ENCODE measurements at places on chromosomes 13 and 19. TPM values are rescaled to one million over a fixed set of nuclear protein-coding genes. Genes with fewer than 3 reads are reported as not detected.
A peak's percentile ranks its signal among the peaks of the same experiment; 100 is the strongest.

Gene GFY
- not detected for total RNA-seq

Gene FUT3
- not detected for total RNA-seq

Gene NLRP4
- total RNA-seq: not detected

Gene SPACA6
- total RNA-seq: 2.2 TPM

Gene C1QTNF9
- not detected for total RNA-seq

Gene DHDH
- total RNA-seq: 1.9 TPM

Gene NR1H2
- 64.1 TPM for total RNA-seq

Gene ZNF552
- total RNA-seq: 7.1 TPM

Gene CTXN1
- 0.37 TPM for total RNA-seq

Gene EFNA2
- total RNA-seq: not detected

Gene KRTDAP
- total RNA-seq: not detected

Gene GPC5
- not detected for total RNA-seq

GRCh38 chr19:48962029-48962848 is 2.9 kb upstream of the FTL start:
- peak; percentile 78 for DNase-seq

DNA sequence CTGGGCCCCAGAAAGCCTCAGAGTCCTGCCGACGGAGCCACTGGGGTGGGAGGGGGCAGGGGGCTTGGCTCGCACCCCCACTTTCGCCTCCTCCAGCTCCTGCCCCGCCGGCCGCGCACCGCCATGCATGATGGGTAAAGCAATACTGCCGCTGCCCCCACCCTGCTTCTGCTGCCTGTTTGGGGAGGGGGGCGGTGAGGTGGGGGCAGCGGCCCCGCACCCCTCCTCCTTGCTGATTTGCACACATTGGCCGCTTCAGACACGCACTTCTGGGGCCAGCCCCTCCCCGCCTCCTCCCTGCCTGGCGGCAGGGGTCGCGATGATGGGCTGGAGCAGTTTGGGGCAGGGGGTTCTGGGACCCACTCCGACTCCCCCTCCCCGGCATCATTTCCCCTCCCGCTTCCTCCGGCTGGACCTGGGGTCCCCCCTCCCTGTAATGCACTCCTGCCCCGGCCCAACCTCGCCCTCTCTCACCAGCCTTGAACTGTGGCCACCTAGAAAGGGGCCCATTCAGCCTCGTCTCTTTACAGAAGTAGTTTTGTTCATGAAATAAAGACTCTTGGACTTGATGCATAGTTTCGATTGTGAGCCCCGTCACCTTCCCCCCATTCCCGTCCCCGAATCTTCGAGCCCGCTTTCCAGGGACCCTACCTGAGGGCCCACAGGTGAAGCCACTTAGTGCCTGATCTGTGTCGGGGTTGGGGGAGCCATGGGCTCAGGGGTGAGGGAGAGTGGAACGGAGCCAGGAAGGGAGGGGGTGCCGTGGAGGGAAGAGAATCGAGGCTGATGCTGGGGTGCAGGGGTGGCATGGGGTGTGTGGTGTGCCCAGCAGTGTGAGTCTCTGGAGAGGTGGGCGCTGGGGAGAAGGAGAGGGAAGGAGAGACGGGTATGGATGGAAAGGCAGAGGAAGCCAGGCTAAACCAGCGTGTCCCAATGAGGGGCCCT is 1.4 kb upstream of the HPN start:
- DNase-seq: no peak

DNA sequence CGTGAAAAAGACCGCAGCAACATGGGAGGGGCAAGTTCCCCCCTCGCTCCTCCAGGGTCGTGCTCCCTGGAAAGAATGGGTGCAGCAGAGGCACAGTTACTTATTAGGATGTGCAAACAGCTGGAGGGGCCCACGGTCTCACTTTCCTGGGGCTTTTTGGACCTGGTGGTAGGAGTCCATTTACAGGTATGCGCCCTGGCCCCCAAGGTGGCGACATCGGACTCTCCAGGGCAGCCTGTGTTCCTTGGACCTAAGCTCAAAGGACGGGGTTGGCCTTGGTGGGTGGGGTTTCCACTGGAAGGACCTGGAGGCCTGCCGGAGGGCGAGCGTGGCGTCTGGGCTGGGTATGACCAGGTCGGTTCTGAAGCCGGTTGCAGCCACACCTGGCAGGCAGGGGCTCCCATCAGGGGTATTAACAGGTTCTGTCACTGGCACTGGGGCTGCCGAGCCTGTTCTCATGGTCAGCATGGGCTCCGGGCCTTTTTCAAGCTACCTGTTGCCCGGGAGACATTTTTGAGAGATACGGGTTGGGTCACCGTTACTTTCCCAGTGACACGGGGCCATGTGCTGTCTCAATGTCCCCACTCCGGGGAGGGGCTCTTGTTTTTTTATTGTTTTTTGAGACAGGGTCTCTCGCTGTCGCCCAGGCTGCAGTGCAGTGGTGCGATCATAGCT is 5.9 kb downstream of the ZFR2 start:
- DNase-seq: no peak

- DNase-seq: no peak
These were observed 1604.8 kb downstream of the OLFM4 start for GRCh38 chr13:54633456-54633855.

DNA sequence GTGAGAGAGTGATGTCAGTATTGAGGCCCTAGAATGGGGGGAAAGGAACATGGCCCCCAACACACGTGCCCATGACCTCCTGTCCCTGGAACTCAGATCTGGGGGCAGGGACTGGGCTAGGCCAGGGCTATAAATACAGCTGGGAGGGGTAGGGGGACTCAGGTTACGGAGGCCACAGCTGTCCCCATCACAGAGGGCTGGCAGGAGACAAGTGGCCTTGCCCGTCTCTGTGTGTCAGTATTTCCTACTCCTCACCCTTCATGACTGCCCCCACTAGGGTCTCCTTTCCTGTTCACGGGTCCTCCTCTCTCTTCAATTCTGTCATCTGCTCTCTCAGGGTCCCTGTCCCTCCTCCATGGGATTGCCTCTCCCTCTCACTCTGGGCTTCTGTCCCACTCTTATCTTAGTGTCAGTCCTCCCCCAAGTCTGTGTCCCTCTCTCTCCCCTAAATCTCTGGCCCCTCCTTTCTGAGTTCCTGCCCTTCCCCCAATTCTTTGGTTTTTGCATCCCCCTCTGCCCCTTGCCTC is 687 bp upstream of the HRC start:
- DNase-seq: no peak

DNA sequence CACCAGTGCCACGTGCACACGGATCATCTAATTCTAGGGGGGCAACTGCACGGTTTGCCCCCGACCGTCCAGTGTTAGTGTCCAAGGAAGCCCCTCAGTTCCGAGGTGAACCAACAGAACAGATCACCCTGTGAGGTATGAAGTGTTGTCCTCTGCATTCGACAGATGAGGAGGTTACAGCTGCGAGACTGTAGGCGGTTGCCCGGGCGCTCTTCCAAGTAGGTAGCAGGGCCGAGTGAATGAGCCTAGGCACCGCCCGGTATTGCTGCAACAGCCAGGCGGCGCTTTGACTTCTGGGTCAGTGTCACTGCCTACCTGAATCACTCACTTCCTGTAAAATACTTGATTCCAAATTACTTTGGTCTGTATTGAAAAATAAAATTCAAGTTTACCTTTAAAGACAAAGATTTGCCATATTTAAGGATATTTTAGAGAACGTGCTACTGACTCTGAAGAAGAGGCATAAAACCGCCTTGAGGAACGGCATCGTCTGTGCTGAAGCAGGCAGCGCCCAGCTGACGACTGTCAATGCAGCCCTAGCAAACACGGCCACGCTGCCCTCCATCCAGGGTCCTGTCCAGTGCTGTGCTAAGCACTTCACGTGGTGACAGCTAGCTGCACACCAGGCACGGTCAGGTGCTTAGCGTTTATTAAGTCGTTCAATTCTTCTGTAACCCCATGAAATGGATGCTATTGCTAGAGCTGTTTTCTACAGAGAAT is 19.3 kb upstream of the RASA3 start:
- no peak for DNase-seq

DNA sequence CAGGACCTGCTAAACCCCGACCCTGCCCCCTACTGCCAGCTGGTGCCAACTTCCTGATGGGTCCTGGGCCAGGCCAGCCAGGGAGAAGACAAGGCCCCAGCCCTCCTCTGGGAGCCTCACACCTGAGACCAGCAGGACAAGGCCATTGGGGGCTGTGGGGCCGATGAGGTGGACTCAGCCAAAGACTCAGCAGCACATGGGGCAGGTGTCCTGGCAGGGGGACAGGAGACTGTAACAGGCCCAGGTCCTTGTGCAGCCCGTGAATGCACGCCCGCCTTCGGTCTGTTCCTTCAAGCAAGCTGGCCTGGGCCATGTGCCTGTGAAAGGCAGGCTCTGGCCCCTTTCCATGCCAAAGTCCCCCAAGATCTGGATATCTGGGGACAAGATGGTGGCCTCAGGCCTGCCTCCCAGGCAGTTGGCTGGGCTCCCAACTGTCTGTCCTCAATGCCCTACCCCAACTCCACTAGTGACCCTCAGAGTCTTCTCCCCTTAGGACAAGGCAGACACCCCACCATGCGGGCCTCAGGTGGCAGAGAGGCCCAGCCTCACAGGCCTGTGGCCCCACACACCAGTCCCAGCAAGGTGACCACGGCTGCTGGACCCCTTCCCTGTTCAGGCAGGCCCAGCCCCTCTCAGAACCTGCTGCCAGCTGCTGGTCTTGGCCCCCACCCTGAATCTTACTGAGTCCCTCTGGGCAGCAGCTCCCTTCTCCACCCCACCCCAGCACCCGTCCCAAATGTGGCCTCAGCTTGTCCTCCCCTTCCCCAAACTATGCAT is 12.3 kb downstream of the CEACAM19 start:
- no peak for DNase-seq

GRCh38 chr13:41952749-41953148 is 8.2 kb downstream of the VWA8 start:
- DNase-seq: no peak

GRCh38 chr13:53112522-53112921 is 83.9 kb downstream of the OLFM4 start:
- DNase-seq: no peak

GRCh38 chr19:7928334-7928706 is 2.4 kb upstream of the CTXN1 start:
- no peak for DNase-seq

GRCh38 chr13:27551562-27551961 is 68.8 kb downstream of the LNX2 start:
- no peak for DNase-seq

DNA sequence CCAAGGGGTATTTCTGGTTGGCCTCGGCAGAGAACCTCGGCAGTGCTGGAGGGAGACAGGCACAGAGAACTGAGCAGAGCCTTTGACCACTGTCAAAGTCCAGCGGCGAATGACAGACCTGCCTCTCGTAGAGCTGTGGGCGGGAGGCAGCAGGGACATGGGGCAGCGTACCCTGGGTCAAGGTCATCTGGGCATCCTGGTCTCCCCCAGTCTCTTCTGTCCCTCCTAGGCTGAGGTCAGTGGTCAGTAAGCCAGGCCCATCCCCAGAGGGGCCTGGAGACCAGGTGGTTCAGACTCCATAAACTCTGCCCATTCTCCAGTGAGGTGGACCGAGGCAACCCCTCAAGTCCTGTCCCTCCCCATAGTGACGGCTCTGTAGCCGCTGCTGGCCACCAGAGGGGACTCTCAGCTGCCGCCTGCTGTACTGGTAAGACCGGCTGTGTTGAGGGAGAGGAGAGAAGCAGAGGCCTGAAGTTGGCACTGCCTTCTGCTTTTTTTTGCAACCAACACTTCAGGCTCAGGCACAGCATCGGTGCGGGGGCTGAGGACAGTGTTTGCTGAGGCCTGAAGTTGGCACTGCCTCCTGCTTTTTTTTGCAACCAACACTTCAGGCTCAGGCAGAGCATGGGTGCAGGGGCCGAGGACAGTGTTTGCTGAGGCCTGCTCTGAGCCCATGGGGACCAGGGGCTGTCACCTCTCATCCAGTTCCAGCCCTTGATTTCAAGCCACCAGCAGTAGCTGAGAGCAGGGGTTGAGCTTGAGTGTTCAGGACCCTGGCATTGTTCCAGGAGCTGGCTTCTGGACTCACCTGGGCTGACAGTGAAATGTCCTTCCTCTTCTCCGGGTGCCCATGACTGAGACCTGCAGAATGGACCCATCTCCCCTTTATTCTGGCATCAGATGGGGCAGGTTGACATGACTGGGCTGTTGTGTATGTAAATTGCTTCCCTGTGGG is at the start of gene PGLYRP2:
PGLYRP2 (minus strand) TSS at position 111 of the 955 bp plus-strand sequence. CDS start 130 bp downstream, outside the sequence.
- no peak for DNase-seq

- DNase-seq: no peak
These were observed 36.2 kb upstream of the RBM26 start for GRCh38 chr13:79442221-79442620.

DNA sequence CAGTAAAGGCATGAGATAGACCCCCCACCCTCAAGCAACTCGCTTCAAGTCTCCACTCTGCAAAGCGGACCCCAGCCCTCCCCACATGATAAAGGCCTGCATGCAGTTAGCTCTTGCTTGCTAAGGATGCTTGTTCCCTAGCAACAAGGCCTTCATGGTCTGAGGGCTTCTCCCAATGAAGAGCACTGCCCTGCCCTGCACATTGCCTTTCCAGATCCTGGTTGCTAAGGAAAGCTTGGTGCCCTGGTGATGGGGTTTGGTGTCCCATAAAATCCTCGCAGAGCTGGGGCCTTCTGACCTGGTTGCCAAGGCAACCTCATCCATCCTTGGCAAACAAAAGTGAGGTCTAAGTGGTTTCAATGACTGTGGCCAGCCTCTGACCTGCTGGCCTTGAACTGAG is 6.0 kb downstream of the DBP start:
- no peak for DNase-seq

DNA sequence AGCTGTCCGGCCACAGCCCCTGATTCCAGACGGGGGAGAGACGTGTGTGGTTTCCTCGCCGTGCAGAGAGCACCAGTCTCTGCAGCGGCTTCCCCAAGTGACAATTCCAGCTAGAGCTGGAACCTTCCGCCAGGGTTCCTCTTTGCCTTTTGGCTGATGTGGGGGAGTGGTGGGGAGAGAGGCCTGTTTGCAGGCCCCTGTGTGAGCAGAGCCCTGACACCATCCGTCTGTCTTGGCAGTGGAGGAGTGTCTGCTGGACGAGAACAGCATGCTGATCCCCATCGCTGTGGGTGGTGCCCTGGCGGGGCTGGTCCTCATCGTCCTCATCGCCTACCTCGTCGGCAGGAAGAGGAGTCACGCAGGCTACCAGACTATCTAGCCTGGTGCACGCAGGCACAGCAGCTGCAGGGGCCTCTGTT is 25.0 kb downstream of the LAMP1 start:
- no peak for DNase-seq

GRCh38 chr13:98542568-98543377 is 34.1 kb downstream of the STK24 start:
- DNase-seq: peak; percentile 44

- no peak for DNase-seq
These were observed 561.8 kb downstream of the GPC6 start for GRCh38 chr13:93788456-93788855.

GRCh38 chr13:111460548-111461444 is 140.4 kb downstream of the TEX29 start:
- DNase-seq: peak; percentile 27

- DNase-seq: no peak
These were observed 3.6 kb upstream of the PLK5 start for GRCh38 chr19:1520203-1520780.

Data from activated CD8-positive, alpha-beta T cell treated with anti-CD3 and anti-CD28 coated beads, Interleukin-2, amount 10 ng/mL, durations not matched to agents 7 days and 5 days (primary cell).